Germinal center (tissue), 1 donor: ENCODE measurements at places on chromosomes 2 and 18.

DNA sequence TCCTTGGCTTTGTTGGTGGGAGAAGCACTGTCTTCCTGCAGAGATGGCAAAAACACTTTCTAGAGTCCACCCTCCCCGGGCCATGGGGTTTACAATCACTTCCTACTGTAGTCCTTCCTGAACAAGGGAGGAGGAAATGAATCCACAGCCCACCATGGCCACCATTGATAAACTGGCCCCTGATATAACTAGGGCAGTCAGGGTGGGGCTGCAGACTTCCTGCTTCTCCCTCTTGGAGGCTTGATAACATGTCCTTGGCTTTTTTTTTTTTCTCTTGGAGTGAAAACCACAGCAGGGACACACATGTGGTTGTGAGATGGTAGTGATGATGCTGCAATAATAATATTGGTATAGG is 437.8 kb downstream of the ZNF521 start:
- no peak for DNase-seq

DNA sequence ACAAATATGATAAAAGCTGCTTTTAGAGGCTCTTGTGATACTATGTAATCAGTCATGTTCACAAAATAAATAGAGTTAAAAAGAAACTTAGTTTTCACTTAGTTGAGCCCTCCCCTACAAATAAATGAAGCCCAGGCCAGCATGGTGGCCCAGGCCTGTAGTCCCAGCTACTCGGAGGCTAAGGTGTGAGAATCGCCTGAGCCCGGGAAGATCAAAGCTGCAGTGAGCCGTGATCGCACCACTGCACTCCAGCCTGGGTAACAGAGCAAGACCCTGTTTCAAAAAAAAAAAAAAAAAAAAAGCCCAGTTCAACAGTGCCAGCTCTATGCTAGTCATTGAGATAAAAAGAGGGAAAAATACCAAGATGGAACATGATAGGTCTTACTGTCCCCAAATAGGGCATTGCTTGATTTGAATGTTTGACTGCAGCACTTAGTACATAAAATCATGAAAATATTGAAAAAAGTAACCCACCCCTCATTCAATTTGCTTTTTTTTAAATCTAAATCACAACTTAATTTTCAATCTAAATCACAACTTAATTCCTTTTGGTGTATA is 1.5 kb downstream of the ASNSD1 start:
- DNase-seq = no peak

DNA sequence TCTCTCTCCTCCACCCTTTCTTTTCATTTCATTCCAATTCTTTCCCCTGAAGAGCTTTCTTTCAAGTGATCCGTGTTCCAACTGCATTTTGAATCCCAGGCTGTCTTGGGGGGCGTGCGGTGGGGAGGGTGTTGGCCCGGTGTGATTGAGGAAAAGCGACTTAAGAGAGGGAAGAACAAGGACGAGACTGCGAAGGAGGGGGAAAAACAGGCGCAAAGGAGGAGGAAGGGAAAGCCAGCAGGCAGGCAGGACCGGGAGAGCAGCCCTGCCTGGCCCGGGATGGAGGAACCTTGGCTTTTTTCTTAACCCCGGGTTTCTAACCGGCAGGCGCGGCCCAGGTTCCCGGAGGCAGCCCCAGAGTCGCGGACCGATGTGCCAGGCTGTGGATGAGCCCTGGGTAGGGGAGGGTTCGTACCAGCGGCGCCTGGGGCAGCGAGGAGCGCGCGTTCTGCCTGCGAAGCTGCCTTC is 1.3 kb downstream of the ADCYAP1 start:
- no peak for DNase-seq

DNA sequence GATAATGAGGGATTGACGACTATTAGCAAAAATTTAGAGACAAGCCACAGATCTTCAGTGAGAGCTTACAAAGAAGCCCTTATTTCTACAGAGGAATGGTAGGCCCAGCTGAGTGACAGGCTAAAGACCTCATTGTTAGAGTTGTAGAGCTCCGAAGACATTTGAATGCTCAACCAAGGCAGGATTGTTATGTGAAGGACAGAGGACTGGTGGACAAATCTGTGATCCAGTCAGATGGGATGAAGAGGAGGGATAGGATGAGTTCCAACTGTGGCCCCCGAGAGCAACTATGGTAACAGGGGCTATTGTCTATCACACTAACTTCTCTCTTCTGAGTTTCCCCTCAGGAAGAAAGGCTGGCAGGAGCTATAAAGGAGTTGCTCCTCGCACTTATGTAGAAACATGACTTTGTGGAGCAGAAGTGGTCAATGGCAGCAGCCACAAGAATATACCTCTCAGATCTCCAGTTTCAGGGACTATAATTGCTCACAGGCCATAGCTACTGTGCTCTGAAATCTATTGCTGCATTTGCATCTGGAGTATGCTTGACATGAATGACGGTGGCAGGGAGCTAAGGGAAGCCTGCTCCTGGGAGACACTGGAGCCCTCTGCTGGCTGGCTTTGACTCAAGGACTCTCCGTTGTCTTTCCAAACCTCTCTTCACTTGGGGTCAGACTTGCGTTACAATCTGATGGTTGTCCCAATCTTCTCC is 50.3 kb upstream of the GREB1L start:
- no peak for DNase-seq

- DNase-seq = no peak
Measured at GRCh38 chr2:165408186-165408585, 61.3 kb upstream of the CSRNP3 start.

- DNase-seq = no peak
Measured at GRCh38 chr2:207970147-207970825, 55.0 kb downstream of the PLEKHM3 start.

DNA sequence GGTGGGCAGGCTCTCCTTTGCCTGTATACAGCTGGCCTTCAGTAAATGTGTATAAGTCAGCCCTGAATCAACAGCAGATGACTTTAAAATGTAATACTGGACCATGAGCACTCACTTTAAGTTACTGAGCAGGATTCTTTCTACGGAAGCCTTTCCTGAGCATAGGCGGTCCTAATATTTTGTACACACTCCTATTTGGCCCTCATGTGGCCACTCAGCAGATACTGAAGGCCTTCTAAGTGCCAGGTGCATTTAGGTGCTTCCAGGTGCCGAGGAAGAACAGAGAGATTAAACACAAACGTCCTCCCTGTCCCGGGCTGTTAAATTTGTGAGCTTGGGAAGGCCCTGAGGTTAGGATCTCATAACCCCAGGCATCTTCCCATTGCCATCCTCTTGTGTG is 27.0 kb downstream of the UXS1 start:
- DNase-seq = no peak
